ENCODE measurements at places on chromosomes 5 and 9.
A peak's percentile ranks its signal among the peaks of the same experiment; 100 is the strongest.

DNA sequence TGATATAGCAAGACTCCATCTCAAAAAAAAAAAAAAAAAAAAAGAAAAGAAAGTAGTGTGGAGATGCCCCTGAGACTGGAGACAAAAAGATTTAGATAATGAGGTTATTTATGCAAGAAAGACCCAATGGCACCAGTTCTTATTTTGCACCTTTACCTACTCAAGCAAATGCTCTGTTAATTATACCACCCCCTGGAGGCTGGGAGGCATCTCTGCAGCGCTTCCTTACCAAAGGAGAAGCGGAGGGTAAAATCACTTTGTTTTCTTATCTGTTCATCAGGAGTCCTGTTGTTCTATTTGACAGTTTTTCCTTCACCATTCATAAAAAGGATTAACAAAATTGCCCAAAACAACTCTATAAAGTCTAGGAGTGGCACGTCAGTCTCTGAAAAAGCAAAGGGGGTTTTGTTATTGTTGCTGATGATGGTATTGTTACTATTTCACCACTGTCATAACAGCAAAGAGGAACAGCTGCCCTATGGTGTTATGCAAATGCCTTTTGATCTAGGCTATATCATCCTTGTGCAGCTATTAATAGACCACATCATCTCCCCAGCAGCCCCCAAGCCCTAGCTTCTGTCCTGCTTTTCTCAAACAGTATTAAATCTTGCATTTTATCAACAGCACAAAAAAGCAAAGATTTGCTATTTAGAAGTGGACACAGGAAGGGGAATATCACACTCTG is 174.0 kb downstream of the PALM2AKAP2 start:
- no peak for DNase-seq

- no peak for DNase-seq
These were observed 28.1 kb downstream of the FYB1 start for GRCh38 chr5:39191216-39191615.

- DNase-seq: no peak
These were observed 192.0 kb downstream of the MTRR start for GRCh38 chr5:8060953-8061429.

GRCh38 chr9:76657265-76657664 is 107.0 kb upstream of the PCA3 start:
- no peak for DNase-seq

GRCh38 chr9:132409828-132410528 is at the start of gene CFAP77:
Gene CFAP77 (plus strand): TSS chr9:132410211. CDS start chr9:132410272, 61 bp downstream.
- peak; percentile 71 for DNase-seq

- DNase-seq: no peak
These were observed 12.4 kb downstream of the IL5 start for GRCh38 chr5:132530946-132531345.

GRCh38 chr5:153952893-153953292 is 85.8 kb downstream of the FAM114A2 start:
- DNase-seq: no peak

GRCh38 chr5:135723491-135723890 is 111.0 kb upstream of the SLC25A48 start:
- DNase-seq: no peak

- DNase-seq: no peak
These were observed 77.1 kb upstream of the CNTLN start for GRCh38 chr9:17057729-17058128.

GRCh38 chr9:107919263-107919662 is 429.7 kb upstream of the KLF4 start:
- DNase-seq: no peak

- DNase-seq: no peak
These were observed 30.1 kb downstream of the SLC38A9 start for GRCh38 chr5:55682071-55682470.

- DNase-seq: no peak
These were observed 4.4 kb downstream of the SLC22A4 start for GRCh38 chr5:132298298-132299212.

GRCh38 chr9:10721301-10721700 is 108.5 kb upstream of the PTPRD start:
- DNase-seq: no peak

DNA sequence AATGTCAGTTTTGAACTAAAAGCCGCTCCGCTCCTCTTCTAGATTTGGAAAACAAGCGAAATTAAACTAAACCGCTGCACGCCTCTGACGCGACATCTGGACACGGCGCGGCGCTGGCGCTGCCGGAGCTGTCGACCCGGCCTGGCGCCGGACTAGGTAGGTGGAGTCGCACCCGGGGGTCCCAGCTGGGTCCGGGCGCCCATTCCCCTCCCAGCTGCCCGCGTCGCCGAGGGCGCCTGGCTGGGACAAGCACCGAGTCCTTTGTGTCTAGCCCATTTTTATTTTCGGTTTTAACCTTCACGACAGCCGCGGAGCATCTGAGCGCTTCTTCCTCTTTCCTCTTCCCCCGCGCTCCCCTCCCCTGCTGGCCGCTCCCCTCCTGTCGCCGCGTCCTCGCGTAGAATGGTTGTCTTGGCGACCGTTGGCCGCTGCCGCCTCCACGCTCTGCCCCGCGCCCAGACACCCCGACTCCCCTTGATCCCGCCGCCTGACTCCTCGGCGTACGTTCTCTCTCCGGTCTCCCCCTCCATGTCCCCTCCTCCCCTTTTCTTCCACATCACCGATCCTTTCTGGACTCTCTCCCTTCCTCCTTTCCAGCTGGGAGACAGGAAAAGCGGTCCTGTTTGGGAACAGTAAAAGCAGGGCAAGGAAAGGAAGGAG is 545 bp downstream of the CDKN2B-AS1 start:
- DNase-seq: peak; percentile 91

DNA sequence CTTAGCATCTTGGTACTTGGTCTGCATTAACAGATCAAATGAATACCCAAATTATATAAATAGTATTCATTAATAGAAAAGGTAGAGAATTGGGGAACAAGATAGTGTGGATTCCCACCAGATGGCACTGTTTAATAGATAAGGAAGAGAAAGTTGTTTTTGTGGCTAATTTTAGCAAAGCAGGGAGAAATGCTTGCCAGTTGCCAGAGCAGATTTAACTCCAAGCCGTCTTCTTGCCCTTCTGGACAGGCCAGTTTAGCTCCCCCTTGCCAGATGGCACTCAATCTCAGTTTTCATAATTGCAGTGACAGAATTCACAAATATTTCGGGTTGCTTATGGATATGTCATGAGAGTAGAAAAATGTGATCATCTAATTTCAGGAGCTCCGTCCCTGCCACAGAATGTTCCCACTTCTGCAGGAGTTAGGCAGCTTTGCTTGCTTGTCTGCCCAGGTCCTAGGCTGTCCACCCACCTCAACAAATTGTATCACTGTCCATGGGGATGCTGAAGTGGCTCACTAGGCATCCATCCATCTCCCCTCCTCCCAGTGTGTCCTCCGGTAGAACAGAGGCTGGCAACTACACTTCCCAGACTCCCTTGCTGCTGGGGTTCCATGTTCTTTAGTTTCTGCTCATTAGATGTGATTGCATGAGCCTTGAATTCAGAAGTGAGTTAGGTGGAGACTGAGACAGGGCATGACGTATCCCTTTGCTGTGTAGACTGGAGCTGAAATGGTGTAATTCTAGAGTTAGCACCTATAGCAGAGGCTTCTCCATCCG is 11.8 kb upstream of the HEXB start:
- DNase-seq: no peak

DNA sequence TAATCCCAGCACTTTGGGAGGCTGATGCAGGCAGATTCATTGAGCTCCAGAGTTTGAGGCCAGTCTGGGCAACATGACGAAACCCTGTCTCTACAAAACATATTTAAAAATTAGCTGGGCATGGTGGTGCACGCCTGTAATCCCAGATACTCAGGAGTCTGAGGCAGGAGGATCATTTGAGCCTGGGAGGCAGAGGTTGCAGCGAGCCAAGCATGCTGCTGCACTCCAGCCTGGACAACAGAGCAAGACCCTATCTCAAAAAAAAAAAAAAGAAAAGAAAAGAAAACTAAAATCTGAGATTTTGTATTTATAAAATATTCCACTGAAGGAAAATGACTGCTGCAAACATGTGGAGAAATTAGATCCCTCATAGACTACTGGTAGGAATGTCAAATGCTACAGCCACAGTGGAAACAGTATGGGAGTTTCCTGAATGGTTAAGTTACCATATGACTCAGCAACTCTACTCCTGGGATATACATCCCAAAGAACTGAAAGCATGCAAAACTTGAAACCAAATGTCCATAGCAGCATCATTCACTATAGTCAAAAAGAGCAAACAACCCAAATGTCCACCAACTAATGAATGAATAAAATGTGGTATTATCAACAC is 106.1 kb downstream of the UBAP2 start:
- DNase-seq: no peak

DNA sequence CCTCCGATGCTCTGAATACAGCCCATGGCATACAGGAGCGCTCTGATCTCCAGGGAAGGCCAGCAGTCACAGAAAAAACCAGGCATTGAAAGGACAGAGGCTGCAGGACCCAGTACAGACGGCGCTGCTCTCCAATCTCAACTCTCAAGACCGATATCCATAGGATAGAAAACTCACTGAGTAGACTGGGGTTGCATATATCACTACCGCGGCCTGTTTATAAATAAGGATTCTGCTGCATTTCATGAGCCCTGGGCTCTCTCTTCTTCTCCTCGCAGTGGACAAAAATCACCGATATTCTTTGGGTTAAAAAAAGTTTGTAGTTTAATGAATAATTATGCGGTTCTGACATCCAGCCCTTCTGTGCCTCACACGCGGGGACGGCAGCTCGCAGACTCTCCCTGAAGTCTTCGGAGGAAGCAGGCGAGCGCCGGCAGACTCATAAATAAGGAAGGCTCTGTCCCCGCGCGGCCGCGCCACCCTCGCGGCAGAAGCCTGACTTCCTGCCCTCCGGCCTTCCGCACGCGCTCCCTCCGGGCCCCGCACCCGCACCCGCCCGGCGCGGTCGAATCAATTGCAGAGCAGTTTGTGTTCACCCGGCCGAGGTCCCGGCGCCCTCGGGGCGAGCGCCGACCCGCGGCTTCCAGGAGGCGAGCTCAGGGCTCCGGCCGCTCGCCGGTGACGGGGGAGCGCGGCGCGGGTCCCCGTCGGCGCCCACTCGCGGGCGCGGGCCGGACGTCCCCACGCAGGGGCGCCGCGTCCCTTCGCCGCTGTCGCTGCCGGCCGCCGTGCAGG is at the start of gene FAM78A:
Gene FAM78A (minus strand): TSS at position 417 of the 795 bp plus-strand sequence. CDS start 331 bp downstream, at position 86.
- DNase-seq: peak; percentile 85

DNA sequence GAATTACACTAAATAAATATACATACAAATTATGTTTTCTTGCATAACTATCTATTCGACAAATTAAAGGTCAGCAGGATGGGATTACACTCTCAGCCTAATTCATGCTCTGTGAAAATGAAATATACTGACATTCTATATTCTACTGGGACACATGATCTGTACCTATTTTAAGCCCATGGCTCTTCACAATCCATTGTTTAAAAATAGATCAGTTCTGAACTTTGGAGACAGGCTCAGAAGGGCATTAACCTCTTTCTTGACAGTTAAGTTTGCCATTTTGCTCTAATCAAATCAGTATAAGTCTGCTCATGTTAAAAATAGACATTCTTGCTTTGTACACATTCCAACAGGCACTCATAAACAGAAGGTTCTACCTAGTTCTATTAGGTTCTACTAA is 361.2 kb downstream of the HCN1 start:
- DNase-seq: no peak

- no peak for DNase-seq
These were observed 260.9 kb upstream of the TUSC1 start for GRCh38 chr9:25939126-25939525.

DNA sequence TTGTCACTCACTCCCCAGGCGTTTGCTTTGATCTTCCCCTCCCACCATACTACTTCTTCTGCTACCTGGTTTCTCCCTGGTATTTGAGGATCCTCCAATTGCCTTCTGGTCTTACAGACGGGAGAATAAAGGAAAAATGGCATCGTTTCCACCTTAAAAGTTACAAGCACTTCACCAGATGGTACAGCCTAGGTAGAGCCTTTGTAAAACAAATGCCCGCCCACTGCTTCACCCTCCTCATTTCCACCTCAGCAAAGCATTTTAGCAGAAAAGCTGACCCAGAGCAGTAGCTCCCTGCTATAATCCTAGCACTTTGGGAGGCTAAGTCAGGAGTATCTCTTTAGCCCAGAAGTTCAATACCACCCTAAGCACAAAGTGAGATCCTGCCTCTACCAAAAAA is 5.1 kb upstream of the ANXA2R start:
- DNase-seq: no peak

GRCh38 chr5:134837530-134838181 is 8.1 kb upstream of the C5orf24 start:
- no peak for DNase-seq

GRCh38 chr9:87435189-87435880 is 62.3 kb upstream of the DAPK1 start:
- no peak for DNase-seq

GRCh38 chr9:70639853-70640814 is 225.7 kb upstream of the KLF9 start:
- no peak for DNase-seq

- DNase-seq: no peak
These were observed 149.8 kb upstream of the PPP1R26 start for GRCh38 chr9:135329571-135330306.

GRCh38 chr5:76331126-76331525 is 72.0 kb upstream of the IQGAP2 start:
- no peak for DNase-seq

- DNase-seq: no peak
These were observed 269.0 kb downstream of the EDIL3 start for GRCh38 chr5:84115727-84116126.

- DNase-seq: peak; percentile 57
These were observed 35.9 kb upstream of the LECT2 start for GRCh38 chr5:135990528-135991255.

- no peak for DNase-seq
These were observed 111.8 kb downstream of the CAVIN4 start for GRCh38 chr9:100689635-100690034.

DNA sequence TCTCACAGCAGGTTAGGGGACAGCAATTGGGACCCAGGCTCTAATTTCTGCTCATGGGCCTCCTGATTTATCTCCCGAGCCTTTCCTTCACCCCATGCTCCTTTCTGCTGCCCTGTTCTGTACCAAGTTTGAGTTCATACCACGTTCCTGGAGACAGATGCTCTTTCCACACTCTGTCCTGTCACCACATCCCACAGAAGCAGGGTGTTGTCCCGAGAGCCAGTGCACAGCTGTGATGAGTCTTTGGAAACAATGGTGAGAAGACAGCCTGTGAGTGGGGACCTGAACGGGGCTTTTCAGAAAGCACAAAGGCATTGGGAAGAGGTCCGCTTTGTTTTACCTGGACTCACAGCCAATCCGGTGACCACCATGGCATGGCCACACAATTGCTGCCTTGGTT is 17.4 kb downstream of the WDR31 start:
- DNase-seq: no peak
